ENCODE measurements at places on chromosomes 5 and 9.

- no peaks in the 10 kb centered on the region for H3K4me1 ChIP-seq
- no peak overlapping the region for H3K27ac ChIP-seq
- H3K36me3 ChIP-seq: no peaks in the 10 kb centered on the region
- no peak for DNase-seq
- no peaks in the 10 kb centered on the region for H3K27me3 ChIP-seq
Measured at GRCh38 chr5:125597338-125597737, 825.9 kb upstream of the GRAMD2B start.

DNA sequence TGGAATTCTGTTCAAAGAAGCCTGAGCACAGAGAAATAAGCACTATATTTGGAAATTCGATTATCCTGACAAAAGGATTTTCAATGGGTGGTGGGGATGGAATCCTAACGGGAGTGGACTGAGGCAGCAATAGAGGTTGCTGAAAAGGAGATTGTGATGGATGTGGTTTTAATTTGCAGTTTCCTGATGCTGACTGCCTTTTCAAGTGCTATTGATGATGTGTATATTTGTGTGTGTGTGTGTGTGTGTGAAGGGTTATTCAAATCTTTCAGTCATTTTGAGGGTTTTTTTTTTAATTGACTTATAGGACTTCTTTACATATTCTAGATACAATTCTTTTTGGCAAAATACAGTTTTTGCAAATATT, 614.5 kb downstream of the HINT1 start:
- no peak for DNase-seq
- H3K36me3 ChIP-seq: no peaks in the 10 kb centered on the region

DNA sequence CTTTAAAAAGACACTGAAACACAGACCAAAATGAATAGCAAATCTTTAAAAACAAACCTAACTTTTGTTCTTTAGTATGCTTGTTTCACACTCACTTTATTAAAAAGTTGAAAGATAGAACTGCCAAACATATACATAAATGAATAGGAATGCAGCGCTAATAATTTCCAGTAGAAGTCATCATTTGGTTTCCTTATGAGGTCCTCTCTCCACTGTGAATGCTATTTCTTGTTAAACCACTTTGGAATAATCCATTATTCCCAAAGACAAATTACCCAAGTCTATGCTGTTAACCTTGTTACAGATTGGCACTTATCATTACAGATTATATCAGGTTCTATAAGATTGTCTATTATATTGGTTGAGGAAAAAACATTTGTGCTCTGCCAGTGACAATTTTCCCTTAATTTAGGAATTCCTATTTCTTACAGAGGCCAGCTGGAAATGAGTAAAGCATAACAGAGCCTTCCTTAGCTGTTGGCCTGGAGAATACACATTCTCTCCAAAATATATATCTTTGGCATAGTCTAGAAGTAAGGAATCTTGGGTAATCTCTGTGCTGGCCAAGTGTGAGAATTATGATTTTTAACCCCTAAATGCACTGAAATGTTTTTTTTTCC, 29.3 kb upstream of the MINAR2 start:
- DNase-seq: no peak
- H3K27ac ChIP-seq: no peak overlapping the region
- H3K4me1 ChIP-seq: no peaks in the 10 kb centered on the region
- H3K4me3 ChIP-seq: no peak overlapping the region
- no peaks in the 10 kb centered on the region for H3K27me3 ChIP-seq

- H3K4me1 ChIP-seq: no peaks in the 10 kb centered on the region
- H3K27me3 ChIP-seq: no peaks in the 10 kb centered on the region
- H3K4me3 ChIP-seq: no peak overlapping the region
- no peaks in the 10 kb centered on the region for H3K36me3 ChIP-seq
- H3K27ac ChIP-seq: no peak overlapping the region
Measured at GRCh38 chr5:108238936-108239887, 142.7 kb downstream of the FBXL17 start.

- no peak overlapping the region for H3K4me3 ChIP-seq
- no peak overlapping the region for H3K27ac ChIP-seq
- H3K27me3 ChIP-seq: no peaks in the 10 kb centered on the region
- no peaks in the 10 kb centered on the region for H3K36me3 ChIP-seq
- DNase-seq: no peak
Measured at GRCh38 chr5:72835633-72836032, 19.2 kb downstream of the TNPO1 start.

DNA sequence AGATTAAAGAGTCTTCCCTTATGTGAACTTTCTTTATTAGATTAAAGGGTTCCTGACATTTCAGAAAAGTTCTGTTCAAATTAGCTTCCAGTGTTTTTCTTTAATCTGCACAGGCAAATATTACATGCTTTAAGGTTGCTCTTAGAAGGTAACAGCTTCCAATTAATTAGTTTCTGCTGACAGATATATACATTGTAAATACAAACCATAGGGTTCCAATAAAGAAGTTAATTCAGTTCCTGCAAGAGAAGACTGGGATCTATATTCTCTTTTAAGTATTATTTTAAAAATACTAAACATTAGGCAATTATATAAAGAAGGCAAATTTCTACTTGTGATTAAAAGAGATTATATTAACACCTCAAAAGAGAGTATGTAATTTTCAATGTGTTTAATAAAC, 795.7 kb downstream of the MAT2B start:
- no peak for DNase-seq
- H3K27me3 ChIP-seq: no peaks in the 10 kb centered on the region
- H3K4me3 ChIP-seq: no peak overlapping the region
- H3K4me1 ChIP-seq: peaks cover 2% of the 10 kb centered on the region
- no peak overlapping the region for H3K27ac ChIP-seq

- no peak for DNase-seq
- no peak overlapping the region for H3K27ac ChIP-seq
- H3K4me1 ChIP-seq: no peaks in the 10 kb centered on the region
- H3K4me3 ChIP-seq: no peak overlapping the region
- no peaks in the 10 kb centered on the region for H3K27me3 ChIP-seq
Measured at GRCh38 chr9:134551644-134552348, 89.8 kb upstream of the COL5A1 start.

DNA sequence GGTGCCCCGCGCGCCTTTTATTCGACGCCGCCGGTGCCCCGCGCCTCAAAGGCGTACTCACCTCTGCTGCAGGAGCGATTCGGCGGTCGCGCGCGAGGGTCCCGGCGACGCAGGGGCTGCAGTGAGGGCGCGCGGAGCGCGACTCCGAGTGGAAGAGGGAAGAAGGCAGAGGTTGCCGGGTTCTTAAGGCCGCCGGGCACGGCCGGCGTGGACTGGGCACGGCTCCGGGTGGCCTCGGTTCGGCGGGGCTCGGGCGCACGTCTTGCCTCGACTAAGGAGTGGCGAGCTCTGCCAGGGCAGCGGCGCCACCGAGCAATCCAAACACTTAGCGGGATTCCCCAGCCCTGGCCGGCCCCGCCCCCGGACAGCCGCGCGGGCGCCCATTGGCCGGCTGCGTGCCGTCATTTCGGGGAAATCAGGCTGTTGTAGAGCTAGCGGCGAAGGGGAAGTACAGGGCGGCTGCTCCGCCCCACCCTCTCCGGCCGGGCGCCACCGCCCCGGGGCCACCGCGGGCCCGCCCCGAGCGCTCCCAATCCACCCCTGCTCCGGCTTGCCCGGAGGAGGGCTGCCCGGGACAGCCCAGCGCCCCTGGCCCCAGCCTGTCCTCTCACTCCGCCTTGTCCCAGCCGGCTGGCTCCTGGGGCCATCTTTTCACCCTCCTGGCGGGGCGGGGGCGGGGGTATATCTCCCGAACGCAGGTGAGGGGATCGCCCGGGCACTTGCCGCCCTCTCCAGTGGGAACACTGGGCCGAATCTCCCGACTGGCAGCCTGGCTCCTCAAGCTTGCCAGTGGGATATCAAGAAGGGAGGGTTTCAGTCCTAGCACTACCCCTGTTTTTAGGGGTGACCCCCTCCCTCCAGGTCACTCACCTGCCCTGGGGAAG, at the start of gene IRF1:
Gene IRF1 (minus strand): TSS at position 290 of the 884 bp plus-strand sequence. CDS start 1,295 bp downstream, outside the sequence.
- H3K27ac ChIP-seq: peak within 1 kb of the TSS; percentile 45
- DNase-seq: peak; percentile 97

DNA sequence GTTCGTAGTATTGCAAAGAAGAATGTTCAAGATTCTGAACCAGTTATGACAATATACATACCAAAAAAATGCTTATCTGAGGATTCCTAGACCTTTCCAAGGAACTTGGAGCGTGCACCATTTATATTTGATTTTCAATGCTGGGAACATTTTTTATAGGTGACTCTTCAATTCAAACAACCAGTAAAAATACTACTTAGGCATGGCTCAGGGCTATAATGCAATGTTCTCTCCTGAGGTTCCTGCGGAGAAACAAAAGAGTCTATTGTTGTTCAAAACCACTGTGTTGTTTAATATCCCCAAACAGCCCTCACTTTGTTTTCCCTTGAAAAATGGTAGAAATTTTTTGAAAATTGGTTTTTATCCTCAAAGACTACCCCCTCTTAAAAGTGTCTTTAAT, 335.7 kb upstream of the IZUMO3 start:
- no peak overlapping the region for H3K27ac ChIP-seq
- H3K27me3 ChIP-seq: no peaks in the 10 kb centered on the region
- no peak overlapping the region for H3K4me3 ChIP-seq
- DNase-seq: no peak
- H3K4me1 ChIP-seq: no peaks in the 10 kb centered on the region

GRCh38 chr5:176803068-176803942, 7.1 kb upstream of the UNC5A start:
- H3K4me3 ChIP-seq: no peak overlapping the region
- no peak for DNase-seq
- peaks cover 3% of the 10 kb centered on the region for H3K27me3 ChIP-seq
- no peak overlapping the region for H3K27ac ChIP-seq

DNA sequence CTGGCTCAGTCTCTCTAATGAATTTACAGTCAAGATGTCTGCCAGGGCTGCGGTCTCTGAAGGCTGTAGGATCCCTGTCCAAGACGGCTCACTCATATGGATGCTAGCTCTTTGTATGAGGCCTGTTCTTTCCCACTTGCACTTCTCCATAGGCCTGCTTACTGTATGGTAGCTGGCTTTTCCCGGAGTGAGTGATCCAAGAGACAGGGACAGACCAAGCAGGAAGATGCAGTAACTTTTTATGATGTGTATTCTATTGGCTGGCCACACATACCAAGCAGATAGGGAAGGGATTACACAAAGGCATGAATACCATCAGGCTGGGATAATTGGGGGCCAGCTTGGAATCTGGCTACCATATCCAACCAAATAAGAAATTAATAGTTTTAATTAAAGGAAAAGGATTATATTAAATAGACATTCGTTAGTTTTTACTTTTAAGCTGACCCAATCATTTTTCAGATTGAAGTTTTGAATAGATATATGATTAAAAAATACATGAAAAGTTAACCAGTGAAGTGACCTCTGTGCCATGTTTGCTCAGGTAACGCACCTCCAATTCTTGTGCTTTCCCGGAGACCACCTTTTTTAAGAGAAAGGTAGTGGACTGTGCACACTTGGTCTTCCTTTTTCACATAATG, 20.6 kb downstream of the NSD1 start:
- peak; percentile 64 for DNase-seq
- H3K27ac ChIP-seq: no peak overlapping the region
- H3K4me3 ChIP-seq: no peak overlapping the region
- no peaks in the 10 kb centered on the region for H3K4me1 ChIP-seq

DNA sequence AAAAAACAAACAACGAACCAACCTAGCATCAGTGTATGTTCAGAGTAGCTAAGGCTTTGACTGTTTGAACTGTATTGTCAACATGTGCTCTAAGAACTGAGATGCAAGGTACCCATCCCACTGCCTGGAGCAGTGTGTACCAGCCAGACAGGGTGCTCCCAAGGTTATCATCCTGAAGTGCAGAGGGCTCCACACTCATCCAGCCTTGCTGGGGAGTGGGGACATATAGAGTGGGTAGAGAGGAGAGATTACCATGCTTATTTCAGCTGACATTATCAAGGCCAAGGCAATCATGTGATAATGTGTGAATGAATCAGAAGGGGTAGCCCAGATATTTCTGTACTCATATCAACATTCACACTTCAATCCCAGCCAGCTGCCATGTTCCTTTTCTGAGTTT, 68.7 kb upstream of the ZNF622 start:
- H3K4me1 ChIP-seq: no peaks in the 10 kb centered on the region
- H3K27me3 ChIP-seq: no peaks in the 10 kb centered on the region
- H3K36me3 ChIP-seq: no peaks in the 10 kb centered on the region
- no peak overlapping the region for H3K27ac ChIP-seq

DNA sequence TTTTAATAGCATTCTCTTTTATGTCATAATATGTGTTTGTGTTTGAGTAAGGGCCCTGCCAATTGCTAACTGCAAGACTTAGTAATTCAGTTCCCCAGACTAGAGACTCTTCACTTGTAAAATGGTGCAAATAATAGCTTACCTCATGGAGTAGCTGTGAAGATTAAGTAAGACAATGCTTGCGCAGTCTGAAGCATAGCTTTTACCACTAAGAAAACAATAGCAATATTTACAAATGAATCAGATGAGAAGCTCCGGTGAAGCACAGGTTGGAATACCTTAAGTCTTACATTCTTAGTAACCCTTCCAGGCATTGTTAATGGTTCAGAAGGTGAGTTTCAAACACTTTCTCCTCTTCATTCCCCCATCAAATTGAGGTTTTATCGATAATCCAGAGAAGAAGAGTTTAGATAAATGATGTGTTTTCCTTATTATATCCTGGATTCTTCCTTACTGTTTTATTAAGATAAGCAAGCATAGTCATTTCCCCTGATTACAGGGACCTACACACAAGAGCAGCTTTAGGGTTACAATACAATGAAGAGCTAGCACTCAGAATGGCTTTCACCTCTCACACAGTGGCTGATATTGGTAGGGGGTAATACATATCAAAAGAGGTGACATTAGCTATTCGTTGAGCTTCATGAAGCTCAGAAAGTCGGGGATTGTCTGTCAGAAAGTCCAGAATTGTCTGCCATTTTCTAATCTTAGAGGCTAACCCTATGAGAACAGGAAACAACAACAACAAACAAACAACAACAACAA, 96.4 kb upstream of the EDIL3 start:
- H3K27ac ChIP-seq: no peak overlapping the region
- no peak overlapping the region for H3K4me3 ChIP-seq
- no peaks in the 10 kb centered on the region for H3K4me1 ChIP-seq
- peak; percentile 58 for DNase-seq
- H3K27me3 ChIP-seq: no peaks in the 10 kb centered on the region

GRCh38 chr5:172731680-172732074, 39.3 kb downstream of the DUSP1 start:
- no peak overlapping the region for H3K4me3 ChIP-seq
- H3K27me3 ChIP-seq: no peaks in the 10 kb centered on the region
- H3K4me1 ChIP-seq: no peaks in the 10 kb centered on the region
- no peak for DNase-seq
- no peak overlapping the region for H3K27ac ChIP-seq

GRCh38 chr9:1201262-1201661, 151.1 kb downstream of the DMRT2 start:
- no peak overlapping the region for H3K4me3 ChIP-seq
- no peaks in the 10 kb centered on the region for H3K27me3 ChIP-seq
- no peak overlapping the region for H3K27ac ChIP-seq
- no peaks in the 10 kb centered on the region for H3K4me1 ChIP-seq
- H3K36me3 ChIP-seq: no peaks in the 10 kb centered on the region
- no peak for DNase-seq

DNA sequence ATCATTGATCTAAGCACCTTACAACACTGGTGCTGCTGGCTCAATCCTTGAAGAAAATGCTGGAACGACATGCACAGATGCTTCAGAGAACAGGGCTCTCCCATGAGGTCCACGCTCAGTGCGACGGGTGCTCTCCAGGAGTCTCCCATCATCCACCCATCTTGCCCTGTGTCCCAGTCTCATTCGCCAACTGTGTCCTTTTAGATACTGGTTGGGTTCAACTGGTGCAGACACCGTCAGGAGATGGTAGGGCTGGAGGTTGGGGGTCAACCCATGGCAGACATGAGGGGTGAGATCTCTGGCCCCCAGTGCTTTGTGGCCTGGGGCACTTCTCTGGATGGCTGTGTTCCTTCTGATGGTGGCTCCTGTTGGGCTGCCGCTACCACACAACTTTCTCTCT, 1.6 kb upstream of the OBP2B start:
- H3K27me3 ChIP-seq: no peaks in the 10 kb centered on the region
- H3K36me3 ChIP-seq: no peaks in the 10 kb centered on the region
- no peak for DNase-seq
- H3K4me1 ChIP-seq: no peaks in the 10 kb centered on the region
- H3K4me3 ChIP-seq: no peak overlapping the region

Measured in mesendoderm (in vitro differentiated cells).